ENCODE measurements at places on chromosomes 13 and 19.

- DNase-seq: no peak
- no peaks in the 10 kb centered on the region for H3K4me1 ChIP-seq
- H3K4me3 ChIP-seq: no peak overlapping the region
- no peaks in the 10 kb centered on the region for H3K27me3 ChIP-seq
Measured at GRCh38 chr13:44108331-44108858, 228.7 kb downstream of the LACC1 start.

DNA sequence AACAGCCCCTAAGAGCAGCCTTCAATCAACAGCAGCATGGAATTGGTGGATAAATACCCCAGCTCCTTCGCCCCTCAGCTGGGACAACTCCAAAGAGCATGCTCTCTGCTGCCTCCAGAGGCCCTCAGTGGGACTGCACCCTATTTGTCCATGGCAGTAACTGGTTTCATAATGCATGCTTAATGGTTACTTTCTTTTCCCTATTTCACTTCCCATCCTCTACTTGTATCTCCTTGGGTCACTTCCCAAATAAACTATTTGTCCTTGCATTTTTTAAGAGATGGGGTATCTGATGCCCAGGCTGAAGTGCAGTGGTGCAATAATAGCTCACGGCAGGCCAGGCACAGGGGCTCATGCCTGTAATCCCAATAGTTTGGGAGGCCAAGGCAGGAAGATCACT, 13.5 kb upstream of the TPM4 start:
- H3K36me3 ChIP-seq: no peaks in the 10 kb centered on the region
- peak; percentile 60 for DNase-seq
- no peak overlapping the region for H3K4me3 ChIP-seq
- H3K27ac ChIP-seq: no peak overlapping the region
- H3K27me3 ChIP-seq: peaks cover 9% of the 10 kb centered on the region
- H3K4me1 ChIP-seq: 0 out of 2 replicates have a peak, but pooled peaks cover 3% of the 10 kb centered on the region

DNA sequence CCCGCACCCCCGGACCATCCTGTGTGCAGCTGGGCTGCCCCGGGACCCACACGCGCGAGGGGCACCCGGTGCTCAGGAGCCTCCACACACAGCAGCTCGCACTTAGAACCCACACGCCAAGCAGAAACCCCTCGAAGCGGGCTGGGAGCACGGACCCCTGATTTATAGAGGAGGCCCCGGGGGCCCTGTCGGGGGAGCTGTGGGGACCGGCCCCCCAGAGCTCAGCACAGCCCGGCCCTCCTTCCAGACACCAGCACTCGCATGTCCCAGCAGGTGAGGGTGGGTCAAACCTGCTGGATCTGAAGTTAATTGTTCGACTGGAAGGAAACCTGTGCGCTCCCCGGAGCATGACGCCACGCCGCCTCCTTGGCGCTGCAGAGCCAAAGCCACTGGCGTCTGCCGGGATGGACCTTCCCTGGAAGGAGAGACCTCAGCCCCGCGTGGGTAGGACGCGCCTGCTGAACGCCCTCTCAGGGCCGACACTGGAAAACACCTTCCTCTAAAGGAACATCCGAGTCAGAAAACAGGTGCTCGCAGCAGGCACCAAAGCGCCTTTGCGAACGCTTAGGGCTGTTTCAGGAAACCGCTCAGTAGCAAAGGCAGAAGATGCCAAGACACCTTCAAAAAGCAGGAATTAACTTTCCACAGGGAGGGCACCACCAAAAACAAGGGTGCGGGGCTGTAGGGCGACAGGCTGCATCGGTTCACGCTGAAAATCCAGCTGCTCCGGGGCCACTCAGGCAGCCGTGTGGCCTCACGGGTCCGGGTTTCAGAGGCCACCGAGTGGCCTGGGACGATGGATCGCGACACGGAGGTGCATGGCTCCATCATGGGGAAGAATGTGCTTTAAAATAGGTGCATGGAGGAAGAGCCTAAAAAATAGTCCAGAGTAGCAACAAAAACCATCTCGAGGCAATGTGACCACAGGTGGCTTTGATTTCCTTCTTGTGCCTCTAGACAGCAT, 37.8 kb upstream of the GRTP1 start:
- H3K4me1 ChIP-seq: peaks cover 12% of the 10 kb centered on the region
- H3K36me3 ChIP-seq: no peaks in the 10 kb centered on the region
- no peak for DNase-seq
- no peak overlapping the region for H3K27ac ChIP-seq

DNA sequence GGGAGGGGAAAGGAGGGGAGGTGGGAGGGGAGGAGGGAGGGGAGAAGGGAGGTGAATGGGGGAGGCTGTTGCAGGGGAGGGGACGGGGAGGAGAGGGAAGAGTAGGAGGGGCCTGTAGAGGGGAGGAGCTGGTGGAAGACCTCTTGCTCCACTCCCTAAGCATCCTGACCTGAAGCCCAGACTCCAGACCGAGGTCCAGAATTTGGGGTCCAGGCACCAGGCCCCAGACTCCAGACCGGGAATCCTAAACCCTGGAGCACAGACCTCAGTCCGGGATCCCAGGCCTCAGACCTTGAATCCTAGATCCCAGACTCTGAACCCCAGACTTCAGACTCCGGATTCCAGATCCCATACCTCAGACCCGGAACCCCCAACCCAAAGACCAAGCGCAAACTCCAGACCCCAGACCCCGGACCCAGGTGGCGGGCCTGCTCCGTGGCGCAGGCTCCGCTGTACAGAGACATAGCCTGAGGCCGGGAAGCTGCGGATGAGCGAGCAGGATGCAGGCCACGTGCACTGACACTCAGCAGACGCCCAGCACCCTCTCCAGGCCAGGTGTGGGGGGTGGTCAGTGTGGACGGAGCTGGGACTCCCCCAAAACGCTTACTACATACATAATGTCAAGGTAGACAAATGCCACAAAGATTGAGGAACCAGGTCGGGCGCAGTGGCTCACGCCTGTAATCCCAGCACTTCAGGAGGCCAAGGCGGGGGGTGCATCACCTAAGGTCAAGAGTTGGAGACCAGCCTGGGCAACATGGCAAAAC, 710 bp upstream of the BTBD2 start:
- 0 out of 2 replicates have a peak, but pooled peaks cover 5% of the 10 kb centered on the region for H3K4me1 ChIP-seq
- peak; percentile 71 for DNase-seq
- no peaks in the 10 kb centered on the region for H3K36me3 ChIP-seq
- H3K4me3 ChIP-seq: peak overlapping the region; percentile 30
- no peaks in the 10 kb centered on the region for H3K27me3 ChIP-seq

DNA sequence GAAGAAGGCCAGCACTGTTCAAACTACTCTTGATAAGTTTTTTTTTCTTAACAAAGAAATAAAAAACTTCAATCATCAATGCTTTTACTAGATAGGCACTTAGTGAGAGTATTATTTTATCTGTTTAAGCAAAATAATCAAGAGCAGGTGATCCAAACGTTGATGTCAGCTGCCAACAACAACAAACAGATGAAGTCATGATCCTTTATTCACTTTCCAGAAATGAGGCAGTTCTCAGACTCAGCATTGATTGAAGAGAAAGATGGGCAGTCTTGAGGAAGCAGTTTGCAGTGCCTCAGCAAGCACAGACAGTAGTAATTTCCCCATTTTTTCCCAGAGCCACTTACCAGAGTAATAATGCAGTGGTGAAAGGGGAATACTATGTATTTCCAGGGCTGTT, 38.4 kb upstream of the CSNK1A1L start:
- H3K36me3 ChIP-seq: no peaks in the 10 kb centered on the region
- no peak overlapping the region for H3K27ac ChIP-seq
- no peak overlapping the region for H3K4me3 ChIP-seq

DNA sequence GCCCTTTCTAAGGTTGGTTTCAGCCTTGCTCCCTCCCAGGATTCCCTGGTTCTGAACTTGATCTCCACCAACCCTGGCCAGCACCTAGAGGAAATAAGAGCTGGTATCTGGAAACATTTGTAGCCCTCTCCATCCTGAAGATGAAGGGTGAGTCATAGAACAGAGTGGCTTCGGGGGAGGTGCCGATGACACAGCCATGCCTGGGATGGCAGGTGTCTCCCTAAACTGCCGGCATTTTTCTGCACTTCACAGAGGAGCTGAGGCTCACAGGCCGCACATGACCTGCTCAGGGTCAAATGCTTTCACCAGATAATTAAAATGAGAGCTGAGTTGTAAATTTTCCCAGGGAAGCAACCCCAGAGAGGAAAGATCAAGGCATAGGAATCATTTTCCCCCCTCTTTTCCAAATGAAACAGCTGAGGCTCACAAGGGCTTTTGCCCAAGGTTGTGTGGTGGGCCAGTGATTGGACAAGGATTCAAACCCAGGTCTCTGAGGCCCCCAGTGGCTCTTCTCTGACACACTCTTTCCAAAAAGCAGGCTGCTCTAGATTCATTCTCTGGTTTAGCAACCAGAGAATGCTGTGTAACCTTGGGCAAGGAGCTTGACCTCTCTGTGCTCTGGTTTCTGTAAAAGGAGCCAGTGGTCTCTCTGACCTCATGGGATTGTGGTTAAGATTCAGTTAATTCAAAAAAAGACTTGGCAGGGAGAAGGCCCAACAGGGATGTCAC, 1.2 kb upstream of the SLC25A42 start:
- peak; percentile 27 for DNase-seq
- peak overlapping the region; percentile 21 for H3K27ac ChIP-seq
- peak overlapping the region; percentile 55 for H3K4me3 ChIP-seq
- H3K27me3 ChIP-seq: no peaks in the 10 kb centered on the region
- H3K36me3 ChIP-seq: 0 out of 2 replicates have a peak, but pooled peaks cover 4% of the 10 kb centered on the region

GRCh38 chr13:37561031-37561430, 37.5 kb downstream of the POSTN start:
- H3K27ac ChIP-seq: no peak overlapping the region
- H3K36me3 ChIP-seq: no peaks in the 10 kb centered on the region
- H3K4me3 ChIP-seq: no peak overlapping the region
- DNase-seq: no peak

- H3K4me1 ChIP-seq: no peaks in the 10 kb centered on the region
- H3K27me3 ChIP-seq: no peaks in the 10 kb centered on the region
- DNase-seq: no peak
- no peaks in the 10 kb centered on the region for H3K36me3 ChIP-seq
- H3K27ac ChIP-seq: no peak overlapping the region
Measured at GRCh38 chr13:113941571-113942191, 32.2 kb downstream of the C13orf46 start.

DNA sequence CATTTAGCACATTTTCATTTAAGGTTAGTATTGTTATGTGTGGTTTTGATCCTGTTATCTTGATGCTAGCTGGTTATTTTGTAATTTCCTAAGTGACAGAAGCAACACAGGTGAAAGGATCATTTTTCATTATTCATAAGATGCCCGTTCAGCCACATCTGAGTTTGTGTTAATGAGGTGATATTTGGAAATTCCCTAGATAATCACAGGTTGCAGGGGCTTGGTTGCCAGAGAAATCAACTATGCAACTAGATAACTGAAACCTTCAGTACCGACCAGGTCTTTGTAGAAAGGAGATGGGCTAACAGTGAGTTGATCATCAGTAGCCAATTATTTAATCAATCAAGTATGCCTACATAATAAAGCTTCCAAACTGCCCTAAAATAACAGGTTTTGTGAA, 121.3 kb upstream of the UFM1 start:
- no peak overlapping the region for H3K4me3 ChIP-seq
- H3K27me3 ChIP-seq: no peaks in the 10 kb centered on the region
- no peaks in the 10 kb centered on the region for H3K4me1 ChIP-seq
- DNase-seq: no peak
- no peaks in the 10 kb centered on the region for H3K36me3 ChIP-seq
- no peak overlapping the region for H3K27ac ChIP-seq

GRCh38 chr13:88042489-88042888, 371.3 kb downstream of the SLITRK5 start:
- no peak overlapping the region for H3K27ac ChIP-seq
- DNase-seq: no peak
- H3K4me3 ChIP-seq: no peak overlapping the region
- H3K27me3 ChIP-seq: no peaks in the 10 kb centered on the region

- H3K27ac ChIP-seq: peak overlapping the region; percentile 98
- no peaks in the 10 kb centered on the region for H3K27me3 ChIP-seq
- H3K36me3 ChIP-seq: no peaks in the 10 kb centered on the region
Measured at GRCh38 chr19:55069865-55070197, 5.8 kb upstream of the EPS8L1 start.

- no peaks in the 10 kb centered on the region for H3K36me3 ChIP-seq
- no peak for DNase-seq
- no peaks in the 10 kb centered on the region for H3K4me1 ChIP-seq
Measured at GRCh38 chr19:31114585-31114984, 234.7 kb downstream of the TSHZ3 start.

DNA sequence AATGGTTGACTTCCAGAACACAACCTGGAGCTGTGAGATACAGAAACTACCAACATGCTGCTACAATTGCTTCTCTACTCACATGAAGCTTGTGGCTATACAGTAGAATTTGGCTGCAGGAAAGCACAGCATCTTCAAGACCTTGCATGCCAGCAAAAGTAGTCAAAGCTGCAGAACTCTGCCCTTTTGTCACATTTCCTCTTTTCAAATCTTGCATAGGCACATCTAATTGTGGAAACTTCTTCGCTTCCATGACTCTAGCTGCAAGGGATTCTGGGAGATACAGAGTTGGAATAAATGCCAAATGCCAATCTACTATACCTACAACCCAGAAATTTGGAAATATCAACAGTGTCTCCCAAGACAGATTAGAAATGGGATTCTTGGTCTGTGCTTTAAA, 462.2 kb downstream of the FOXO1 start:
- peaks cover 27% of the 10 kb centered on the region for H3K4me1 ChIP-seq
- no peak overlapping the region for H3K4me3 ChIP-seq
- H3K27ac ChIP-seq: no peak overlapping the region

GRCh38 chr19:23946569-23946968, 31.9 kb downstream of the ZNF726 start:
- DNase-seq: peak; percentile 8
- no peaks in the 10 kb centered on the region for H3K4me1 ChIP-seq
- H3K4me3 ChIP-seq: no peak overlapping the region

DNA sequence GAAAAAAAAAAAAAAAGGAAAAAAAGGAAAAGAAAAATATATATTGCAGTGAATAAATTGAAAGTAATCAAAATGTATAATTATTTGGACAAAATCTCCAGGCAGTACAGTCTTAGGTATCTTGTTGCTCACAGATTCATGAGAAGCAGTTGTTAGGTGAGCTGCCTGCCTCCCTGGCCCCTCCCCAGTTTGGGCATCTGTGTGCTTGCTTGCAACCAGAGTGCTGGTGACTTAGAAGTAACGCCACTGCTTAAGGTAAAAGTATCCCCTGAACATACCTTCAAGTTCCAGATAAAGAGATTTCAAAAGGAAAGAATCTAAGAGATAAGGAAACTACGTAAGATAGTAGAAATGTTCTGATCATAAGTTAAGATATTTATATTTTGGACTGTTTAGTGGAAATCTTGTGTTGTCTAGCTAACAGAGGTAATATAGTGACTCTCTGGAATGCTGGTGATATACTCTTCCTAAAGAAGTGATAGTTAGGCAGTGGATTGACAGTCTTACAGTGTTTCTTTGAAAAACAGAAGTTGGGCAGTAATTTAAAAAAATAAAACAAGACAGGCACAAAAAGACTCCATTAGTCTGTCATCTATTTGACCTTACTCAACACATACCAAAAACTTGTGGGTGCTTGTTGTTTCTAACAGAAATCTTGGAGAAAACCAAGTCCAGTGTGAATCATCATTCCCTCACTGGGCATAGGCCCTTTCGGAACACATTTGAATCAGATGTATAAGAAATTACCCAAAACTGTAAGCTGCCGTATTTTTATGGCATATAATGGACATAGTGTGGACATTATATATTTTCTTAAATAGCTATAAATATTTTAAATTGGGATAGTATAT, 38.3 kb upstream of the KCTD4 start:
- H3K4me1 ChIP-seq: no peaks in the 10 kb centered on the region
- H3K36me3 ChIP-seq: no peaks in the 10 kb centered on the region
- no peaks in the 10 kb centered on the region for H3K27me3 ChIP-seq
- no peak for DNase-seq
- H3K27ac ChIP-seq: no peak overlapping the region
